PC-3 (cell line): ENCODE measurements at places on chromosomes 1 and 21.

DNA sequence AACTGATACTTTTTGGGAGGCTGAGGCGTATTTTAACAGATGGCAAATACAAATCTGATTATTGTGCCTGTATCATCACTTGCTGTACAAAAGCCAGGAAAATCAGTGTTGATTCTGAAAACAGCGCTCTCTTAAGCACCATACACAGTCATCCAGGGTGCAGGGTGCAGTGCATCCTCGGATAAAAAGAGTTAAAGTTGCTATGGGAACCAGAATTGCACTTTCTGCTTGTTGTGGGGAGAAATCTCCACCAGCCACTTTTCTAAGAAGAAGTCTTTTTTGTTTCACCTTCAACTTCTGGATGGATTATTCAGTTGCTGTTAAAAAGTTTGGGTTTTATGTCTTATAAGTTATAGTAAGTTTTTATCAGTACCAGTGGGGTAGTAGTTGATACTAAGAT, 3.8 kb downstream of the LAMC1 start:
- peak overlapping the region; percentile 88 for H3K4me3 ChIP-seq
- H3K4me1 ChIP-seq, result peaks cover 56% of the 10 kb centered on the region
- H3K27ac ChIP-seq, result peak overlapping the region; percentile 100; the same call in 1 of the 2 replicates
- DNase-seq, result no peak
- H3K36me3 ChIP-seq, result no peaks in the 10 kb centered on the region

DNA sequence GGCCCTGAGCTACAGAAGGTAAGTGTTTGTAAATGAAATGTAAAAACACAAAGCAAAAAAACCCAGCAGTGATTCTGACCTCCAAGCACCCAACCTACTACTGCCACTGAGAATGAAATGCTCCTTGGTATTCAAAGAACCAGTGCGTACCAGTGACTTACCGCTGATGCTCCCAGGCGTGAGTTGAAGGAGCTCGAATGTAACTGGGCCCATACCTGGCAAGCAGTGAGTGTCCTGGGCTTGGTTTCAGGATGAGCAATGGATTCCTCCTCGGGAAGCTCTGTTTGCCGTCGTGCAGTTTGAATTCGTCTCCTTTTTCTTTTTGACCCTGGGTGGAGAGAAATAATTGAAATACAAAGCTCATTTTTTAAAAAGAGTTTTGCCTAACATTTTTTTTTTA, 121.9 kb downstream of the ATG4C start:
- H3K27ac ChIP-seq, result no peak overlapping the region
- H3K27me3 ChIP-seq, result peaks cover 9% of the 10 kb centered on the region
- no peaks in the 10 kb centered on the region for H3K4me1 ChIP-seq
- DNase-seq, result no peak
- H3K4me3 ChIP-seq, result no peak overlapping the region

GRCh38 chr1:106217765-106218164, 838.7 kb upstream of the PRMT6 start:
- H3K27me3 ChIP-seq, result no peaks in the 10 kb centered on the region
- no peak overlapping the region for H3K27ac ChIP-seq
- no peak for DNase-seq
- H3K4me1 ChIP-seq, result no peaks in the 10 kb centered on the region

DNA sequence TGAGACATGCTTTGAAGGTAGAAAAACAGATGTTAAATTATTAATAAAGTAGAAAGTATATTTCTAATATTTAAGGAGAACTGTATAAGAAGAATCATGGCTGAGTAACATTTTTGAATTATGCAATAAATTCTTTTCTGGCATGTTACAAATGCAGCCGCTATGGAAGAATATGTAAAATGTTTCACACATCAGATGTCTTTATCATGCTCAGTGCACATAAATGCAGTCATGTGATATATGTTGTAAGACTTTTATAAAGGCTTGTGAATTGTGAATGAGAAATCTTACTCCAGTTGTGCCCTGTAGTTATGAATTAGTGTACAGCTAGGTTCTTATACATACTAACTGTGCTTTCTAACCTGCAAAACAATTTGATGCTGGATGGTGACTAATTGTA, 53.5 kb downstream of the LRRC8B start:
- H3K27ac ChIP-seq, result no peak overlapping the region
- no peak overlapping the region for H3K4me3 ChIP-seq
- H3K4me1 ChIP-seq, result no peaks in the 10 kb centered on the region
- no peaks in the 10 kb centered on the region for H3K27me3 ChIP-seq
- DNase-seq, result no peak
- peaks cover 16% of the 10 kb centered on the region for H3K36me3 ChIP-seq

- H3K36me3 ChIP-seq, result peaks cover 16% of the 10 kb centered on the region
- no peaks in the 10 kb centered on the region for H3K27me3 ChIP-seq
- peaks cover 13% of the 10 kb centered on the region for H3K4me1 ChIP-seq
- DNase-seq, result no peak
Observed at GRCh38 chr1:181086091-181086490, 2.4 kb upstream of the IER5 start.

DNA sequence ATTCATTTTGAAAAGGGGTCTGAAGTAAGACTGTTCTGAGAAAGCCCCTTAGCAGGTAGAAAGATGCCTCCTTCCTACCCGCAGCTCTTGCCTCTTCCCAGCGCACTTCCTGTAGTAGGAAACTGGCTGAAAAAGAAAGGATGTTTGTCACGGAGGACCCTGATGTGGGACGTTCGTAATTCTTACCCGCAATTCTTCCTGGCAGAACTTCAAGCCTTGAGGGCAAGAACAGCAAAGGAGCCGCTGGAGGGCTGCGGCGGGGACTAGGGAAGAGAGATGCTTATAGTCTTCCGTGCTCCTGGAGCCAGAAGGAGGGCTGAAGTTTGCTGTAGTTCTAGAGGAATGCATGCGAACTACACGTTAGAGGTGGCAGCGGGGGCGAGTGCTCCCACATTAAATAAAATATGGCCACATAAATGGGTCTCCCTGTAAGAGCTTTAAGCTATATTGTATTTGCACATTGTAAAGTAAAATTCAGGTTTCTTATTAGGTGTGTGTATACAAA, 6.3 kb downstream of the C1orf53 start:
- H3K27ac ChIP-seq, result no peak overlapping the region
- H3K4me3 ChIP-seq, result no peak overlapping the region
- DNase-seq, result no peak
- no peaks in the 10 kb centered on the region for H3K36me3 ChIP-seq
- no peaks in the 10 kb centered on the region for H3K27me3 ChIP-seq
- H3K4me1 ChIP-seq, result no peaks in the 10 kb centered on the region

GRCh38 chr21:30957010-30957409, 75.6 kb upstream of the KRTAP11-1 start:
- H3K4me1 ChIP-seq, result no peaks in the 10 kb centered on the region
- H3K4me3 ChIP-seq, result no peak overlapping the region
- DNase-seq, result no peak
- H3K27me3 ChIP-seq, result peaks cover 18% of the 10 kb centered on the region
- no peak overlapping the region for H3K27ac ChIP-seq

- H3K36me3 ChIP-seq, result no peaks in the 10 kb centered on the region
- no peak for DNase-seq
- no peak overlapping the region for H3K4me3 ChIP-seq
- peaks cover 19% of the 10 kb centered on the region for H3K4me1 ChIP-seq
Observed at GRCh38 chr1:86751923-86752322, 47.5 kb downstream of the SH3GLB1 start.

DNA sequence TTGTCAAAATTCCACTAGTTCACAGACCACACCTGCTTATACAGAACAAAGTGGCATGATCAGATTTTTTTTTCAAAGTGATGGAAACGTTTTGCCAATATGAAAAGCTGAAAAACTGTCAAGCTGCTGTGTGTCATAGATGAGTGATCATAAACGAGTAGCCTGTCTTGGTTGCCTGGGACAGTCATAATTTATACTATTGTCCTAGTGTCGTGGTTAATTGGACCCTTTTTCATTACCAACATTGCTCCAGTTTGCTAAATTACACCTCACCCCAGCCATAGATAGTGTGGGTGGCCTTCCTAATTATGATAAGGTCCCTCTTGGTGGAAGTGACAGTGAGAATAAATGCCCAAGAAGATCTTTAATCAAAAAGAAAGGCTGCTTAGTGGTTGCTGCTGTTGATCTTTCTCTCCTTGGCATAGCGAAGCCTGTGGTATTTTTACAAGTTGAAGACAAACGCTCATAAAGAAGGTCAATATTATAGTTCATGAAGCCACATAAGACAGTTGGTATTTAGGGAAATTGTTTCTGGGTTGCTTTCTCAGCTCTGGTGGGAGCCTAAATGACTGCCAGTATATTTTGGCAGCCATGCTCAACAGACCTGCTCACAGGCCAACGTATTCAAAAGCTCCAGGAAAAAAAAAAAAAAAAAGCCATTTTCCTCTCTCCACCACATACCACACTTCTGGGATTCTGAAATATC, 478.1 kb downstream of the PLA2G4A start:
- peak overlapping the region; percentile 62 for H3K27ac ChIP-seq
- no peaks in the 10 kb centered on the region for H3K27me3 ChIP-seq
- peak; percentile 68 for DNase-seq
- H3K4me3 ChIP-seq, result peak overlapping the region; percentile 51; the same call in 1 of the 2 replicates
- peaks cover 11% of the 10 kb centered on the region; the same call in 1 of the 2 replicates for H3K4me1 ChIP-seq

DNA sequence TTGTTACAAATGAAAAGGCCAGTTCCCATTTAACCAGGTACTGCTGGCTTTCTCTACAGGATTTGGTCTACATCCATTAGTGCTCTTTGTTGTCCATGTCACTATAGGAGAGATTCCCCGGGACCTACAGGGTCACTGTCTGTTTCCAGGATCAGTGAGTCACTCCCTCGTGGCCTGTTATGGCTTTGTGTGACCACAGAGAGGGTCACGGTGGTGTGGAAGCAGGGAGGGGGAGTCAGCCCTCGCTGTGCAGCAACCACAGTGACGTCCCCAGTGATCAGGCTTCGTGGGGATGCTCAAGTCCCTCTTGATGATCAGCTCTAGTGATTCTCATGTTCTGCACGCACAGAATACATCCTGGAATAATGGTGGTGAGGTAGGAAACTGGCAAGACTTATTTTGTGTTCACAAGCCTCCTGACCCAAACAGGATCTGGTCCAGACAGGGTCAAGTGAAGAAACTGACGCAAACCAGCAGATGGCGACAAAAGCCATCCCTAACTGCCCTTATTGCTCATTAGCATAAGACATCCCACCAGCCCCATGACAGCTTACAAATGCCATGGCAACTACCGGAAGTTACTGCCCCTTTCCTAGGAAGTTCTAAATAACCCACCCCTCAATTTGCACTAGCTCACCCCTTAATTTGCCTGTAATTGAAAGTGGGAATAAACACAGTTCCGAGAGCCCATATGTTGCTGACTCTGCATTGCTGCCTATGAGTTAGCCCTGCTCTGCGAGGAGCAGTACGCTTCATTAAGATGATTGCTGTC, 98.5 kb downstream of the DISC1 start:
- no peak overlapping the region for H3K4me3 ChIP-seq
- peak; percentile 84 for DNase-seq
- H3K36me3 ChIP-seq, result no peaks in the 10 kb centered on the region
- H3K27me3 ChIP-seq, result no peaks in the 10 kb centered on the region
- H3K4me1 ChIP-seq, result peaks cover 3% of the 10 kb centered on the region

DNA sequence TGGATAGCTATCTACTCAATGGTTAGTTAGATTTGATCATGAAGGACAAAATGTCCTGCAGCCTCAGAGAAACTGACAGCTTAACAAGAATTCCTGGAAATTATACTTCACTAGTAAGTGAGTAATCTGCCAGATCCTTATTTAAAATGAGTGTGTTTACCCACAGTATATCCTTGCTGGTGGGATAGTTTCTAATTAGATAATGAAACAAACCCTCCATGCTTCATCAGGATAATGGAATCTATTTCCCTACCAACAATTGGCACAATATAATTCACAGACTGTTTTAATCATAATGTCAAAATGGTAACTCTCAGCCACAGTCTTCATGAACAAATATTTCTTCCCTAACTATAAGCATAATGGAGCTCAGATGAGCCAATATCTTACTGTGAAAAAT, 239.4 kb upstream of the ST6GALNAC5 start:
- no peaks in the 10 kb centered on the region; the same call in 1 of the 2 replicates for H3K27me3 ChIP-seq
- H3K36me3 ChIP-seq, result no peaks in the 10 kb centered on the region
- no peak for DNase-seq
- H3K4me1 ChIP-seq, result no peaks in the 10 kb centered on the region
